ENCODE measurements at places on chromosomes 7 and 10. TPM values are rescaled to one million over a fixed set of nuclear protein-coding genes. Genes with fewer than 3 reads are reported as not detected.

Gene RHOBTB1
- total RNA-seq, result 0.74 TPM

Gene NYAP1
- total RNA-seq, result 0.38 TPM

Gene COL1A2
- 0.56 TPM for total RNA-seq

Gene TMEM236
- total RNA-seq, result 0.11 TPM

- no peaks in the 10 kb centered on the region for H3K27me3 ChIP-seq
- no peak overlapping the region for H3K27ac ChIP-seq
- no peak overlapping the region for H3K4me3 ChIP-seq
- no peak for DNase-seq
- no peaks in the 10 kb centered on the region for H3K36me3 ChIP-seq
These were observed 74.2 kb downstream of the MAD1L1 start for GRCh38 chr7:2158331-2159175.

- no peak for DNase-seq
- no peak overlapping the region for H3K27ac ChIP-seq
- H3K4me1 ChIP-seq, result no peaks in the 10 kb centered on the region
- H3K36me3 ChIP-seq, result no peaks in the 10 kb centered on the region
These were observed 165.7 kb downstream of the HECW1 start for GRCh38 chr7:43278088-43278644.

GRCh38 chr10:2121929-2122328 lies 384.6 kb upstream of the ADARB2 start:
- H3K36me3 ChIP-seq, result no peaks in the 10 kb centered on the region
- no peaks in the 10 kb centered on the region for H3K4me1 ChIP-seq
- no peak for DNase-seq
- H3K4me3 ChIP-seq, result no peak overlapping the region
- H3K27ac ChIP-seq, result no peak overlapping the region
- no peaks in the 10 kb centered on the region for H3K27me3 ChIP-seq

GRCh38 chr7:107659666-107660065 lies 962 bp upstream of the SLC26A4 start:
- H3K27me3 ChIP-seq, result peaks cover 44% of the 10 kb centered on the region
- peaks cover 40% of the 10 kb centered on the region for H3K4me1 ChIP-seq
- peak overlapping the region; percentile 85 for H3K27ac ChIP-seq
- DNase-seq, result peak; percentile 69
- no peaks in the 10 kb centered on the region for H3K36me3 ChIP-seq
- H3K4me3 ChIP-seq, result peak overlapping the region; percentile 74

- H3K27me3 ChIP-seq, result peaks cover 60% of the 10 kb centered on the region
- DNase-seq, result peak; percentile 45
- no peak overlapping the region for H3K27ac ChIP-seq
- no peaks in the 10 kb centered on the region for H3K36me3 ChIP-seq
- peak overlapping the region; percentile 78 for H3K4me3 ChIP-seq
These were observed 28.2 kb downstream of the SKIDA1 start for GRCh38 chr10:21497177-21497807.

All from activated CD8-positive, alpha-beta T cell treated with anti-CD3 and anti-CD28 coated beads for 36 hours (primary cell).